ENCODE measurements at places on chromosomes 5 and 9.
A peak's percentile ranks its signal among the peaks of the same experiment; 100 is the strongest.

DNA sequence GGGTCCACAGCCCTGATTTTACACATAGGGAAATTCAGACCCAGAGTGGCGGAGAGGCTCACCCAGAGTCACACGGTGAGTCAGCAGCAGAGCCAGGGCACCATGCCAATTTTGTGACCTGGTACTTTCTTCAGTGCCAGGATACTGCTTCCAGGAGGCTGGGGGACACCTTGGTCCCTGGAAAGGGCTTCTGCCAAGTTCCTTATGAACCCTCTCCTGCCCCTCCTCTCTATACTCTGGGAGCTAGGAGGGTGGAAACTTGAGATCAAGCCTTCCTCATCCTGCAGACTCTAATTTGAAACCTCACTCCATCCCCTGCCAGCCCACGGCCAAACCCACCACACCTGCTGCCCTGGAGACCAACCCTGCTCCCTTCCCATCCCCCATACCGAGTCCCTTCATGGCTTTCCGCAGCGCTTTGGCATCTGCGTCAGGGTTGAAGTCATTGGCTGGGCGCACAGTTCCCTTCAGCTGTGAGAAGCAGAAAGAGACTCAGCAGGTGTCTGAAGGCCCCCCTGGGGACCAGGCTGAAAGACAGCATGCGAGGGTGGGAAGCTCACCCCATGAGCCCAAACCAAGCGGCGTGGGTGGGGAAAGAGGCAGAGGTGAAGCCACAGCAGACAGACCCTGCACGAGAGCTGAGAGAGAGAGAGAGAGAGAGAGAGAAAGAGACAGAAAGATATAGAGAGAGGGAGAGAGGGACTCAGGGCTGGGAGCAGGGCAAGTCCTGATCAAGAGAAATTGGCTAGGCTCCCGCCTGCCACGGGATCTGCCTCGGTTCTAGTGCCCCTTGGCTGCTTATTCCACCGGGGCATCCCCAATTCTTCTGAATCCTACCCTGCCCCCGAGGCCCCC is 33.5 kb downstream of the ANXA6 start:
- DNase-seq, result peak; percentile 24

- DNase-seq, result no peak
Observed at GRCh38 chr5:12016159-12016746, 112.0 kb upstream of the CTNND2 start.

DNA sequence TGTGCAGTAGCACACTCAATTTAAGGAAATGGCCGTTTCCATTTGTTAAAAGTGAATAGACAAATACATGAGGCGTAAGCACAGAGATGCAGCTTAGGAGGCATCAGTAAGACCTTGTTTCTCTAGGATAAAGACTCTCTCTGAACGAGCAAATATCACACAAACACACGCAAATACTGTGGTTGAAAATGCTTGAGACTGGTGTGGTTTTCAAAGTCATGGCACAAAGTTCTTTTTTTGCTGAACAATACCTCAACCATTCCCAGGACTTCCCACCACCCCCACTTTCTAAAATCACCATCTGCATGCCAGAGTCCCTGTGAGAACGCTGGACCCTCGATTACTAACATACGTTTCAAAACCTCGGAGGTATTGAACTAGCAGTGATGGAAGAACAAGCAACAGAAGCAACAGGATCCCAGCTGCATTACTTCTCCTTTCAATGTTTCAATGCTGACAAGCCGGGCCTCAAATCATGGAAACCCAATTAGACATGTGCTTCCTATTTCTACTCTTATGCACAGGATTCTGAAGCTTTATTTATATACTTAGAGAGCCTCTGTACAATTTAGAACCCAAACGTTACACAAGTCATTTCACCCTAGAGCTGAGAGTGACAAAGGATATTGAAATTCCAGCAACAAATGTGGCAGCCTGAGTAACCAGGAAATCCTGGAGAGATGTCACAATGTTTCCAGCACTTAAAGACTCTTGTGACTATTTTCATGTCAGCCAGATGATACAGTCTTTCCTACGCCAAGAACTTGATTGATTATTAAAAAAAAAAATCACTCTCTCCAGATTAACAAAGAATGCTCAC is 63.9 kb downstream of the CDC14B start:
- no peak for DNase-seq

DNA sequence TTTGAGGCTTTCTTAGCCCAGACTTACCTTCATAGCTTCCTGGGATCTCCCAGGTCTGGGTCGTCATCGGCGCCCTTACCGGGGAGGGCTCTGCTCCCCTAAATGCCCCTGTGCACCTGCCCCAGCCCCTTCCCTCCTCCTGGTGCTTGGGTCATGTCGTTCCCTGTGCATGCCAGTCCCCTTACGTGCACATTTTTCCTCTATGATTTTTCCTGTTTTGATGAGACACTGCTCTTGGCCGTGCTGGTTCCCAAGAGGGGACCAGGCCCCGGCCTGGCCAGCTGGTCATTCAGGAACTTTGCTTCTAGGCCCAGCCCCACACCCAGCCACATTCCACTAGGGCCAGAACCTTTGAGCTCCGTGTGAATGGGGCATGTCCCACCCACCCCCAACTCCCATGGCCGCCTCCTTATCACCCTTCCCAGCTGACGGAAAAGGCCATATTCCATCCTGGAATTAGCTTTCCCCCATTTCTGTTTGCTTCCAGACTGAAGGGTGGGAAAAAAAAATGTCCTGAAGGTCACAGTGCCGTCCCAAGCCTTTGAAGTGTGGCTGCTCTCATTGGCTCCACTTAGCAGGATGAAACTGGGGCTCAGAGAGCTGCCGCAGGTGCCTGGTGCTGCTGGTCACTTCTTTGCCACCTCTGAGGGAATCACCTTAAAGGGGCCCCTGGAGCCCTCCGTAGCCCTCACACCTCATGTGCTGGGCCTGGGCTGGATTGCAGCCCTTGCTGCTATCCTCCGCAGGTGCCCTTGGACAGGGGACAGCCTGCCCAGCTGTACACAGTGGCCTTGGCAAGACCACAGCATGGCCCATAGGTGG is 25.1 kb downstream of the ERGIC1 start:
- no peak for DNase-seq

DNA sequence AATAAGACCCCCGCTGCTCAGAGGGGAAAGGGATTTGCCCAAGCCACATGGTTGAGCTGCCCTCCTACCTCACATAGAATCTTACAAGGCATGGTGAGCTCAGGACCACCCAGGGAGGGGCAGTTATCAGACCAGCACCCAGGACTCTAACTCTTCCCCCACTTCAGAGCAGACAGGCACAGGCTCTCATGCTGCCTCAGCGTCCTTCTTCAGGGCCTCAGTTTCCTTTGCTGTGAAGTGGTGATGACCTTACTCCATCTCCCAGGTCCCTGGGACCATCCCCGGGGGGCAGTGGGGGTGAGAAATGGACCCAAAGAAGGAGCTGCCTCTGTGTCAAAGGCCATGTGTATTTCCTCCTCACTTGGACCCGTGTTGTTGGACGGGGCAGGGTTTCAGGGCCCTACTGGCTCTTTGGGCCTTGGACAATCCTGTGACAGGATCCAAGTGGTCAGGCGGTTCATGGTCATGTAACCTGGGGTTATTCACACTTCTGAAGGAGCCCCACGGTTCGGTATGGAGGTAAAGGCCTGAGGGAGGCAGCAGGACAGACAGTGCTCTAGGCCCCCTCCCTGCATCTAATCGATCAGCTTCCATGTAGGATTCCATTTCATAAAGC is 31.7 kb upstream of the CSF1R start:
- DNase-seq, result no peak

GRCh38 chr5:36681711-36682110 is 75.3 kb downstream of the SLC1A3 start:
- DNase-seq, result no peak

GRCh38 chr5:169826618-169827017 is 153.7 kb downstream of the INSYN2B start:
- DNase-seq, result no peak

DNA sequence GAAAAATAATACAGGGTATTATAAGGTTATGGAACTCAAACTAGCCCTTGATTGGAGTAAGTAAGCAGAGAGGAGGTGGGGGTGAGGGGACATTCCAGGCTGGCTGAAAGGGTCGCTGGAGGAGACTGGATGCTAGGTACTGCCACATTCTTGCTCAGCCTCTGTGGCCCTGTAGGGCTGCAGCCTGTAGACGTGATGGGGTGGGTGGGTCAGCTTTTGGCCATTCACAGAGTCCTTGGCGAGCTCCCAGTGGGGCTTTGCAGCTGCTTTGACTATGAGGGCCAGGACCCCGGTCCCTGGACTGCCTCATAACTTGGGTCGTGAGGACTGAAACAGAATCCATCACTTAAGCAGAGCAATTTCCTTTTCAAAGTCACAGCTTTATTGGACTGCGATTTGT is 4.2 kb upstream of the GDNF start:
- no peak for DNase-seq

- no peak for DNase-seq
Observed at GRCh38 chr9:121219530-121219929, 17.9 kb upstream of the RAB14 start.

GRCh38 chr9:112283582-112284253 is 49.7 kb downstream of the PTBP3 start:
- no peak for DNase-seq
